Stimulated activated CD4-positive, alpha-beta T cell treated with anti-CD3 and anti-CD28 coated beads, Interleukin-2, amount 100 ng/mL, for 24 hours (primary cell): ENCODE measurements at places on chromosomes 6 and 20.
A peak's percentile ranks its signal among the peaks of the same experiment; 100 is the strongest.

DNA sequence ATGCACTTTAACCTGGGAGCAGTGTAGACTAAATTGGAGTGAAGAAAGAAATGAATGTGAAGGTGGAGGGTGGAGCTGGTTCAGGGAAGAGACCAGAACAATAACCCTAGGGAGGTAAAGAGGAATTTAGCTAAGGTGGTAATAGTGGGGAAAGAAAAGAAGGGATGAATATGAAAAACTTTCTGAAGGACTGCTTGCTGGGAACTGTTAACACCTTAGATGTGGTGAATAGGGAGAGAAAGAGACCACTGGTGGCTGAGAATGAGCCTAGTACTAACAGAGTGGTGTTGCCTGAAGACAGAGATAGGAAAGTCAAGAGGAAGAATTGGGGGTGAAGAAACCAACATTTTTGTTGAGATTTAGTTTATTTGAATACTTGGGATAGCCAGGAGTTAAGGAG is 78.4 kb upstream of the HS3ST5 start:
- no peak for DNase-seq

GRCh38 chr20:32159766-32160221 is 47.7 kb downstream of the PLAGL2 start:
- DNase-seq = no peak

DNA sequence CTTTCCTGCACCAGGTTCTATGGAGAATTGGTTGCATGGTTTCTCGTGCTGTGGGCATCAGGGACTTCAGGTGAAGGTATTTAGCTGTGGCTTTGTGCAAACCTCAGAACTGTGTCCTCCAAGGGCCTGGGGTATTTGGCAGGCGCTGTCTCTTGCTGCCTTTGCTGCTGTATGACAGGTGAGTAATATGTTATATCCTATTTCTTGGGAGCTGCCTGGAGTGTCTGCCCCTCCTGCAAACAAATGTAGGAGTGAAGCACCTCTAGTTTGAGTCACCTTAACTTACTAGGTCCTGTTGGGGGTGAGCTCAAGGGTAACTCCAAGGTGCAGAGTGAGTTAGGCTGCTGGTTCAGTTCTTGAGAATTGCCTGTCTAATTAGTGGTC is 177.7 kb upstream of the RNF24 start:
- no peak for DNase-seq

- no peak for DNase-seq
Observed at GRCh38 chr20:61757678-61758563, 307.8 kb downstream of the TAF4 start.

- DNase-seq = no peak
Observed at GRCh38 chr6:167543602-167544497, 219.0 kb downstream of the TTLL2 start.

- DNase-seq = no peak
Observed at GRCh38 chr20:6295127-6295866, 172.5 kb upstream of the FERMT1 start.

- DNase-seq = no peak
Observed at GRCh38 chr20:38092915-38093314, 59.4 kb downstream of the RPRD1B start.

DNA sequence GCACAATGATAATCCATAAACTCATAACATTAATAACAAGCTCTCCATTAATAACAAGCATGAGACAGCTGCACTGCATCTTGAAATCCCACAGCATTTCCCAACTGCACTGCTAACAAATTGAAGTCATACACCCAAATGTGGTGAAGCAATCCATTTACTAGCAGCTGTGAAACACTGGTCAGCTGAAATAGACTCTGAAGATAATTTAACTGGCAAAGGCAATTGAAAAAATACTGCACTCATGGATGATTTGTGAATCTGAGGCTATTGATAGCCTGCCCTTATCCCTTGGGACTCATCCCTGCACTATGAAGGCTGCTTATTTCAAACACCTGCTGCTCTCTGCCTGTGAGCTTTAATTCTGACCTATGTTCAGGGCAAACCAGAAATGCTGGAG is 49.1 kb upstream of the PLCB1 start:
- DNase-seq = no peak

DNA sequence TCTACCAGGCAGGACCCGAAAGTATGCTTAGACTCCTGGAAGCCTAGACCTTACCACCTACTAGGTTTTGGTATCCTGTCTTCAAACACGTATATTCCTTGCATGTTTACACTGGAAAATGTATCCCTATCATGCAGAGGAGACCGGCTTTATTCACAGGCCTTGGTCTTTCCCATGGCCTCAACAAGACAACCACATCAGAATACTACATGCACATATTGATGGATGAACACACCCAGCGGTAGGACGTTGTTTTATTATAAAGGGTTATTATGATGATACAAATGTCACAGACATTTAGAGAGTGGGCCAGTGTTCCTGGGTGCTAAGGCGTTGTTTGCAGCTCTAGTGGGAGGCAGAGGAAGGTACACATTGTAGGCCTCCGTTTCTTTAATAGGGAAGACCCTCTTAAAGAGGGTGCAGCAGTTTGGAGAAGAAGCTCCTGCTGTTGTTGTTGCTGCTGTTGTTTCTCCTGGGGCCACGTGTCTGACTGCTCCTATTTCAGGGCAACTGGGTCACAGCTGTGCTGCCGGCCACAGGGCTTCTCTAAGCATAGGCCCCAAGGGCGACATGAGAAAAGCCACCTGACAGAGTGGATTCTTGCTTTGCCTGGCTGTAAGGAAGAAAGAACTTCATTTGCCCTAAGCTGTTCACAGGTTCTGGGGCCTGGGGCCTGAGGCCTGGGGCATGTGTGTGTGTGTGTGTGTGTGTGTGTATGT is 98.3 kb upstream of the SASH1 start:
- no peak for DNase-seq

GRCh38 chr6:116461932-116462885 is 1.0 kb downstream of the CALHM6 start:
- peak; percentile 65 for DNase-seq

DNA sequence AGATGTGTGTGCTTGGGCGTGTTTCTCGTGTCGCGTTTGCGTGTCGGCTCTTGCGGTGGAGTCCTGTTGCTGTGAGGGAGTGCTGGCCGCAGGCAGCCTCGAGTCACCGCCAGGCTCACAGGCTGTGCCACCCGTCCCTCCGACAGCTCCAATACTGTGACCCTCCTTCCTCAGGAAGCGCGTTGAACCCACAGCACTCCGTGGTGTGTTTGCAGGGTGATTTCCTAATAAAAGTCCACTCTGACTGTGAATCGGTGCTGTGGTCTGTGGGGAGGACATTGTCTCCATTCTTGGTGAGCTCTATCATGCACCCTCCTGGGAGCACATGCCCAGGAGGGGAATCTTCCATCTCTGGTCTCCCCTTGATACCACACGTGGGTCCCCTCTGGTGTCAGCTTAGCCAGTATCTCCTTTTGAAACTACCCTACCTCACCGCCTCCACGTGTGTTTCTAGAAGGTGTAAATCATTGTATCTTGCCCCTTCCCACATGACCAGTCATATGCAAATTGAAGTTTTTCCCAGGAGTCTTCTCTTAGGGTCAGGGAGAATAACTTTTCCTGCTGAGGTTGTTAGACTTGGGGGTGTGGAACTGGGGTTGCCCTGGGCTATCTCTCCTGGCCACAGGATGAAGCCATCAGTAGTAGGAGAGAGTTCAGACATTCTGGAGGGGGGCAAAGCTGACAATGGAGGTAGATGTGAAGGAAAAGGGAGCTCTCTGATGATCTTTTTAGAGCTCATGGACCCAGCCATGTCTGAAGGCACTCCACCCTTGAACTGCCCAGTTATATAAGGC is 13.3 kb upstream of the PCMTD2 start:
- no peak for DNase-seq

GRCh38 chr20:1651268-1652058 is 6.1 kb downstream of the SIRPG start:
- no peak for DNase-seq

DNA sequence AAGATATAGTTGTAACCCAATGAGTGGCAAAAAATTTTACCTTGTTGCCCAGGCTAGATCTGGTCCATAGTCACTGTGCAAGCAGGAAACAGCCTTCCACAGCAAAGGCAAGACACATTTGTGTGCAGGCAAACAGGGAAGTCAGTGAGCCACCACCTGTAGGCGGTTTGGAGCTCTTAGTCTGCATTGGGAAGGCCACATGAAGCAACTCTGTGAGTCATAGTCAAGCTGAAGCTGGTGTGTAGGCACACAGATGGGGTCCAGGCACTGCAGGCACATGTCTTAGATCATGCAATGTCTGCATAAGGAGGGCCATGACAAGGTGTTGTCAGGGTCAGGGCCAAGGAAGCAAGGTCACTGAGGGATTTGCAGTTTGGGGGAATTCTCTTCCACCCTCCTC is 543.2 kb upstream of the EPHA7 start:
- no peak for DNase-seq
